ENCODE measurements at places on chromosomes 11 and 22. TPM values are rescaled to one million over a fixed set of nuclear protein-coding genes. Genes with fewer than 3 reads are reported as not detected.

Gene CRYBA4
- not detected for total RNA-seq

DNA sequence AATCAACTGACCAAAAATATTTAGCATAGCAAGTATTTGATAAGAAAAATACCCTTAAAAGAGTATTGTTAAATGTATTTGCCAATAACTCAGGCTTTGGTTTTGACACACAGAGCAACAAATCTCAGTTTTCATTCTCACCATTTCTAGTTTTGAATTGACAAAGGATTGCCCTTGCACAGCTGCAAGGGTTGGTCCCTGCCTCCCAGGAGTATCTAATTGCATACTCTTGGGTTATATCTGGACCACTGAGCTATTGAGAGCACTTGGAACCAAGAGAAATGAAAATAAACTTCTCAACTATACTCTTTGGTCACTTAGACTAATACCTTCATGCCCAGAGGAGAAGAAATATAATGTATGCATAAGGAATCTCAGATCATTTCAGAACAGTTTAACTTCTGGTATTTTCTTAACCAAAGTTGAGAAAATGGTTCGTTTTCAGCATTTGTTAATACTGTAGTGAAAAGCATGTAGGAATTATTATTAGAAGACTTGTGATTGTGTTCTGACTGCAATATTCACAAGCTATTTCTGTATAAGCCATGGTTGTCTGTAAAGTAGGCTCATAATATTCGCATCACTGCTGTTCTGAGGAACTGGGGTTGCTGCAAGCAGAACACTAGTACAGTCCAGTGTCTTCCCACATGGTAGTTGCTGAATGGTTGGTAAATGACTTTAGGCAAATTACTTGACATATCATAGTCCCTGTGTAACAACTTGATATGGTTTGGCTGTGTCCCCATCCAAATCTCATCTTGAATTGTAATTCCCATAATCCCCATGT lies 7.9 kb downstream of the C2CD3 start:
- no peaks in the 10 kb centered on the region for H3K4me1 ChIP-seq
- H3K36me3 ChIP-seq, result no peaks in the 10 kb centered on the region
- DNase-seq, result no peak
- H3K4me3 ChIP-seq, result no peak overlapping the region
- no peaks in the 10 kb centered on the region for H3K27me3 ChIP-seq
- no peak overlapping the region for H3K27ac ChIP-seq

DNA sequence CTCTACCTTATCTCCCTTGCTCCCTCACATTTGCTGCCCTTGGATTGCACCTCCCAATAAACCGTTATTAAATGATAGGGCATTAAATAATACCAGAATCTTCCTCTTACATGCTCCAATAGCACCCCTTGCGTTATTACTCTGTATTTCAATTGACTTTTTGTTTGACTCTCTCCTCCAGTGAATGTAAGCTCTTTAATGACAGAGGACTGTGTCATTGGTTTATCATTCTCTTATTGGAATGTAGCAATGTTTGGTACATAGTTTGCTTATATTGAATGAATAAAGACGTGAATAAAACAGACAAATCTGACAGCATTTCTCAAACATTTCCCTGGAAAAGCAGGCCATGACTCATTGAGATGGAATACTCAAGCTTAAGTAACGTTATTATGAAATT lies 8.7 kb upstream of the MPEG1 start:
- DNase-seq, result no peak
- no peak overlapping the region for H3K27ac ChIP-seq
- no peaks in the 10 kb centered on the region for H3K27me3 ChIP-seq
- no peaks in the 10 kb centered on the region for H3K36me3 ChIP-seq

GRCh38 chr22:42626951-42627625 lies 12.4 kb upstream of the POLDIP3 start:
- no peaks in the 10 kb centered on the region for H3K27me3 ChIP-seq
- no peak overlapping the region for H3K27ac ChIP-seq
- no peak for DNase-seq
- no peak overlapping the region for H3K4me3 ChIP-seq
- peaks cover 86% of the 10 kb centered on the region for H3K36me3 ChIP-seq
- H3K4me1 ChIP-seq, result peaks cover 7% of the 10 kb centered on the region

- H3K27ac ChIP-seq, result no peak overlapping the region
- no peak for DNase-seq
- H3K27me3 ChIP-seq, result no peaks in the 10 kb centered on the region
Measured at GRCh38 chr22:26547426-26547825, 35.2 kb upstream of the TFIP11 start.

Gene CFAP300
- total RNA-seq, result 3.3 TPM

Gene KBTBD4
- 19.1 TPM for total RNA-seq

GRCh38 chr11:34696862-34697261 lies 76.0 kb downstream of the EHF start:
- no peaks in the 10 kb centered on the region for H3K4me1 ChIP-seq
- no peak overlapping the region for H3K27ac ChIP-seq
- no peaks in the 10 kb centered on the region for H3K27me3 ChIP-seq
- H3K36me3 ChIP-seq, result no peaks in the 10 kb centered on the region
